ENCODE measurements at places on chromosomes 5 and 9.

- no peak for DNase-seq
Observed at GRCh38 chr9:87270221-87270847, 227.3 kb upstream of the DAPK1 start.

- DNase-seq = peak; percentile 43
Observed at GRCh38 chr9:5608298-5609225, 20.3 kb upstream of the RIC1 start.

GRCh38 chr5:146565764-146566367 is 49.9 kb upstream of the GPR151 start:
- peak; percentile 84 for DNase-seq

- no peak for DNase-seq
Observed at GRCh38 chr5:160363660-160364395, 6.6 kb downstream of the C1QTNF2 start.

GRCh38 chr5:1430121-1430795 is 15.0 kb downstream of the SLC6A3 start:
- DNase-seq = no peak

DNA sequence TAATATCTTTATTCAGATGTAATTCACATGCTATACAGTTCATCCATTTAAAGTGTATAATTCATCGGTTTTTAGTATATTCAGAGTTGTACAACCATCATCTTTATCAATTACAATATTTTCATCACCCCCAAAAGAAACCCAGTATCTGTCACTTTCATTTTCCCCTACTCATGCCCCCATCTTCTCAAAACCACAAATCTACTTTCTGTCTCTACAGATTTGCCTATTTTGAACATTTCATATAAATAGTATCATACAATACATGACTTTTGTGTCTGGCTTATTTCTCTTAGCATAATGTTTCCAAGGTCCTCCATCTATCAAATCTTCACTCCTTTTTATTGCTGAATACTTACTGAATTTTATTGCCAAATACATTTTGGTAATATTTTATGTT is 305.1 kb upstream of the SGCD start:
- DNase-seq = no peak

- no peak for DNase-seq
Observed at GRCh38 chr5:142780871-142781270, 10.7 kb downstream of the ARHGAP26 start.

DNA sequence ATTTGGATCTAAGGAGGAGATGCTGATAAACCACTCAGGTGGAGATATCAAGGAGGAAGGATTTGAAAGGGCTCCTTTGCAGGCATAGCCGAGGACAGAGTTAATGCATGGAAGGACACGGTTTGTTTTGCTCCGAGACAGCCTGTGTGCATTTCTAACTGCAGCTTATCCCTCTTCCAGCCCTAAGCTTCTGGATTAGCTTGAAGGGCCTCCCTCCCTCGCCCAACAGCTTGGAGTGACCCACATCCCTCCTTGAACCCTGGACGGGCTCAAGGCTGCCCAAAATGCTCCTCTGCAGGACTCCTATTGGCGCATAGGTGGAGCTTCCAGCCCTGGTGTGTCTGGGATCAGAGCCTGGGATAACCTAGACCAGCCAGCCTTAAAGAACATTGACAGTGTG is 66.7 kb downstream of the PPARGC1B start:
- DNase-seq = no peak

- peak; percentile 97 for DNase-seq
Observed at GRCh38 chr5:137622850-137623249, 113.0 kb downstream of the KLHL3 start.

GRCh38 chr5:110757118-110757729 is 18.4 kb downstream of the SLC25A46 start:
- DNase-seq = peak; percentile 45

DNA sequence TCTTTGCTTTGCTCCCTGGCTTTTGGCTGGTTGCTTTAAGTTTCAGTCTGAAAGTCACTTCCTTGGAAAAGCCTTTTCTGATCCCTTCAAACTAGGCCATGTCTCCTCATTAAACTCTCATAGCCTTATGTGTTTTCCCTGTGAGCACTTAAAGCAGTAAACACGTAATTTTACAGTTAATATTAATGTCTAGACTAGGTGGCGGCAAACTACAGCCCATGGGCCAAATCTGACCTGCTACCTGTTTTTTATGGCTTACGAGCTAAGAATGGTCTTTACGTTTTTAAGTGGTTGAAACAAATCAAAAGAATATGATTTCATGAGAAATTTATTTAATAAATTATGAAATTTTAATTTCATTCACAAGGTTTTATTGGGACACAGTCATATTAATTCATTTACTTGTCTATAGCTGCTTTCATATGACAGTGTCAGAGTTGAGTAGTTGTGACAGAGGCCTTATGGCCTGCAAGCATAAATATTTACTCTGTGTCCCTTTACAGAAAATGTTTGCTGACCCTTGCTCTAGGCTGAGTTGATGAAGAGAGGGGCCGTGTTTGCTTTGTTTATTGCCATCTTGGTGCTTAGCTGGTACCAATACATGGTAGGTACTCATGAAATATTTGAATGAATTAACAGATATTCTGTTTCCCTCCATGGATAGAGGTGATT is 7.4 kb downstream of the SLC44A1 start:
- no peak for DNase-seq

DNA sequence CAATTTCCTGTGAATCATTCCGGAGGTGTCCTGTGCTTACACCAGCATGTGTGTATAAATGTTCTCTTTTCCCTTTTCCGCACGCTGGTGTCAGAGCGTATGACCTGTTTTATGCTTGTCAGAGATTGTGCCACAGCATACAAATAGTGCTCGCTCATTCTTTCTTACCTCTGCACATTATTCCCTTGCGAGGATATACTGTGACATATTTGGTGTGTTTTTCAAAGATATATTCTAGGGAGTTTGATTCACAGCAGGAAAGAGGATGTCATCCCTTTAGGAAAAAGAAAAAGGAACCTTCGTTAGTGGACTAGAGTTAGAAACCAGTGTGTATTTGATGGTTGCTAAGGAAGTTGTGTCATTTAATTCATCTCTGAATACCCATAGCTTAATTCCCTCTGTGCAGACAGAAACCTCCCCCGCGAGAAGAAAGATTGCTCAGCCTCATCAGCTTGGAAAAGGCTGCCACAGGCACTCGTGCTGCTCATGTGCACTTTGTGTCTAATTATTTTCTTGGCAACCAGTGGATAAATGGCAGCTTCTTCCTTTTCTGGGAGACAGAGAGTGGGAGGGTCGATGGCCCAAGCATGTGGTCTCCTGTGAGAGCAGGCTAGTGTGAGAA is 14.7 kb upstream of the CCIN start:
- peak; percentile 70 for DNase-seq

GRCh38 chr5:107302441-107302840 is 368.3 kb downstream of the EFNA5 start:
- DNase-seq = no peak

- DNase-seq = peak; percentile 28
Observed at GRCh38 chr9:4970970-4971641, 14.0 kb upstream of the JAK2 start.

DNA sequence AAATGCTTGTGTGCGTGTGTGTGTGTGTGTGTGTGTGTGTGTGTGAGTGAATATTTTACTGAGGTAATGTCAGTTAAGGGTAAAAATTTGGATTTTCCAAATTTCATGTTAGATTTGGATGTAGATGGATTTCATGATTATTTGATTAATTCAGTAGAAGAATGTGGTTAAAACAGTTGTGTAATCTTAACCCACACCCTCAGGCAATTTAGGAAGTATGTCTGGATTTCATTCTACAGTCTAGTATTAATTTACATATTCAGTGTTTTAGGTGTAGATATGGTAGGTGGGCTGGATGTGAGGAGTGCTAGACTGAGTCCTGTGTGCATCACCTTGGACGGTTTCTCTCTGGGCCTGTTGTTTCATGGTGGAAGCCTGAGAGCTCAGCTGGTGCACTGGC is 99.1 kb upstream of the CKMT2 start:
- DNase-seq = no peak

- no peak for DNase-seq
Observed at GRCh38 chr9:111658943-111659342, 2.5 kb upstream of the GNG10 start.

- DNase-seq = peak; percentile 81
Observed at GRCh38 chr5:179763215-179763945, 30.4 kb upstream of the LTC4S start.

DNA sequence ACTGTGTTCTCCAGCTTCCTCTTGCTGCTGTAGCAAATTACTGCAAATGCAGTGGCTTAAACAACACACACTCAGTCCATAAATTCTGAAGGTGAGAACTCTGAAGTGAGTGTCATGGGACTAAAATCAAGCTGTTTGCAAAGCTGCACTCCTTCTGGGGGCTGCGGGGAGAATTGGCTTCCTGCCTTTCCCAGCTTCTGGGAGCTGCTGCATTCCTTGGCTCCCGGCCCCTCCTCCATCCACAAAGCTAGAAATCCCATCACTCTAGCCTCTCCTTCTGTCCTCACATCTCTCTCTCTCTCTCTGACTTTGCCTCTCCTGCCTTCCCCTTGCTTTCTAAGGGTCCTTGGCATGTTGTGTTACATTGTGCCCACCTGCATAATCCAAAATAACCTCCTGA is 14.2 kb upstream of the MED10 start:
- no peak for DNase-seq

DNA sequence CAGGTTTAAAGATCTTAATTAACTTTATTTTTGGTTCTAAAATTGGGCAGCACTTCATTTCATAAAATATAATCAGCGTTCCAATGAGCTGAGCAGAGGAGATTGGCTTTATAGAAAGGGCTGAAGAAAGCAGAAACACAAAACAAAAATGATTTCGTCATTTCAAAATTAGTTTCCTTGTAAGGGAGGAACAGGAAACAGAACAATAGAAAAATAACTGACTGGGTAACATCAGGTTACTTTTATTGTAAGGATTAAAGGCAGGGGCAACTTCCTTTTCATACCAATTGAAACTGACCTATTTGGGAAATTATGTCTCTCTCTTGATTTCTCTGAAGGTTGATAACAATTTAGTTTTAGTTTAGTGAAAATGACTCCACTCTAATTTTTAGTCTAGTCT is 157.1 kb downstream of the ATP10B start:
- no peak for DNase-seq

GRCh38 chr5:171272996-171273970 is 35.8 kb upstream of the TLX3 start:
- DNase-seq = no peak

GRCh38 chr5:179762781-179763176 is 30.2 kb downstream of the MAML1 start:
- DNase-seq = no peak

DNA sequence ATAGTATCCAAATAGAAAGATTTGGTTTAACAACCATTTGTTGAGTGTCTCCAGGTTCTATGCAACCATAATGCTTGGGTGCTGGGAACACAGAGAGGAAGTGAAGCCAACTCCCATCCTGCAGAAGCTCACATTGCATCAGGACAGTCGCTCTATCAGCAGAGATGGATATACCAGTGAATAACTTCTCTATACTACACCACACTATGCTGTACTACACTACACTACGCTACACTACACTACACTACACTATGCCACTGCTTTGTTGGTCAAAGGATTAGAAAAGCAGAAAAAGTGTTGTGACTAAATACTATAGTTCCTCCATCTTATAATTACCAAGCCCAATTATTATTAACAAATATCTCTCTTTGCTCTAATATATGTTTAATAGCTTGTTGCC is 89.2 kb upstream of the PRRC1 start:
- DNase-seq = no peak

DNA sequence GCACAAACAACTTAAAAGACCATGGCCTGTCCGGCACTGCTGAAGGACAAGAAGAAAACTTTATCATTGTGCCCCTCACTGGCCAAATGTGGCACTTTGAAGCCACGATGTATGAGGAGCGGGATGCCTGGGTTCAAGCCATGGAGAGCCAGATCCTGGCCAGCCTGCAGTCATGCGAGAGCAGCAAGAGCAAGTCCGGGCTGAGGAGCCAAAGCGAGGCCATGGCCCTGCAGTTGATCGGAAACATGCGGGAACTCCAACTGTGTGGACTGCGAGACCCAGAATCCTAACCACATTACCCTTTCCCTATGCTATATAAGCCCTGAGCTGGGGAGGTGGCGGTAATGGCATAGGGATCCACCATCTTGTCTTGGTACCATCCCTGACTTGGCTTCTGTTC is 497.9 kb downstream of the ANXA1 start:
- no peak for DNase-seq

DNA sequence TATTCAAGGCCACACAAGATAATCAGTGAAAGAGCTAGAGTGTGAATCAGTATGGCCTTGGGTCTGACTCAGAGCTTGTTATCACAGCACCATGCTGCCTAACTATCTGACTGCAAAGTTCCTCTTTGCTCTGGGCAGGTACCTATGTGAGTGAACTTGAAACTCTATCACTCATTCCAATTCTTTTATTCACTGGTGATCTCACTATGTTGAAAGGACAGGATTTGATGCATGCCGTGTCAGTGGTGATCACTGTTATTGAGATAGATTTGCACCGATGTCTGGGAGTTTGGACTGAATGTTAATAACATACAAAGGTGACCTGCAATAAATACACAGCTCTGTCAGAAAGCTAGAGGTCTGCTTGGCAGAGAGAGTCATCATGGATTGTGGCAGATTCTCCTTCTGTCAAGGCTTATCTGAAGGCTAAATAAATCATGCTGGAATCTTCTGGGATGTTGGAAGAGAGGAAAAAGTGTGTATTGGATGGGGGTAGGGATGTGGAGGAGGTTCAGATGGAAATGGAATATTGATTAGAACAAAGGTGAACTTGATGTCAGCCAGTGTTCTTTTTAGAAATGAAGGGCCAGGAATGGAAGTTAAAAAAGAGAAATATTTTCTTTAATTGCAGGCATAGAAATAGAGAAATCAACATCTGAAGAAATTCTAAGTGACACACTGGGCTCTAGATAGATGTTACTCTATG is 91.8 kb upstream of the TNC start:
- no peak for DNase-seq

DNA sequence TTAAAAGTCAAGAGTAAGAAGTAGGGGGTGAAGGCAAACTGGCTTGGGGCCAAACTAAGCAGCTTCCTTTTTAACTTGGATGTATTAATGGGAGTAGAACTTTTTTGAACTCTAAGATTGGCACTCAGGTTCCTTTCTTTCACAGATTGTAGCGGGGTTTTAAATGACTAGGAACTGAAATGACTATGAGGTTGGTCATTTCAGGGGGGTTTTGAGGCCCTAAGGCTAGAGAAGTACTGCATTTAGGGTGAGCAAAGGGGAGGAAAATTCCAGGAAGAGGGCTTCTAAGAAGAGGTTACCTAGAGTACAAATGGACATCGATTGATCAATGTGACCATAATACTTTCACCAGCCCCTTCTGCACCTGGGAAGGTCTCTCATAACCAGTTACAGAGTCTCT is 381.8 kb downstream of the MLLT3 start:
- DNase-seq = no peak

GRCh38 chr9:111909444-111909843 is 12.8 kb downstream of the UGCG start:
- DNase-seq = no peak

DNA sequence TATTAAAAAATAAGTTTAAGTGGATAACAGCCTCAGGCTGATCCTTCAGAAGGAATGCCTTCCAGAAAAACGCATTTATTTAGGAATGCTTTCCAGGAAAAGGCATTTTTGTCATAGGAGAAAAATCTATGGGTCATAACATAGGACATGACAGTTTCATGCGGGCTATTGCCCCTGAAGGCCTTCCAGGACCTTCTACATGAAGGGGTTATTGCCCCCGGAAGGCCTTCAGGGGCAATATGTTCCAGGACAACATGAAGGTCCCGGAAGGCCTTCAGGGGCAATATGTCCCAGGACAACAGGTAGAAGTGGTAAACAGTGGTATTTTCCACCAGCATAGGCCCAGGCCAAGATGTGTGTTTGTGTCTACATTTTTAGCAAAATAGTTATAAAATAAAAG is 191.3 kb upstream of the RASA1 start:
- no peak for DNase-seq

GRCh38 chr5:121967187-121967586 is 5.4 kb downstream of the SRFBP1 start:
- DNase-seq = no peak
